ENCODE measurements at places on chromosomes 3 and 15. TPM values are rescaled to one million over a fixed set of nuclear protein-coding genes. Genes with fewer than 3 reads are reported as not detected.

CHAC1 gene
- 9.5 TPM for polyA plus RNA-seq

PRR23A gene
- polyA plus RNA-seq: not detected

MEIS2 gene
- 4.2 TPM for polyA plus RNA-seq

HEG1 gene
- polyA plus RNA-seq: 27.5 TPM

NUSAP1 gene
- polyA plus RNA-seq: 29.6 TPM

NRROS gene
- 5.1 TPM for polyA plus RNA-seq

CACNA2D2 gene
- 4.3 TPM for polyA plus RNA-seq

GRK7 gene
- polyA plus RNA-seq: 0.10 TPM

RTP4 gene
- polyA plus RNA-seq: 0.11 TPM

XCR1 gene
- 0.27 TPM for polyA plus RNA-seq

RLBP1 gene
- 0.28 TPM for polyA plus RNA-seq

TM4SF18 gene
- polyA plus RNA-seq: 10.5 TPM

TGM4 gene
- polyA plus RNA-seq: not detected

GP9 gene
- polyA plus RNA-seq: 0.42 TPM

RTP1 gene
- not detected for polyA plus RNA-seq

FAM81A gene
- 1.4 TPM for polyA plus RNA-seq

TMEM108 gene
- polyA plus RNA-seq: 18.6 TPM

LINGO1 gene
- polyA plus RNA-seq: 6.3 TPM

CCNB2 gene
- polyA plus RNA-seq: 14.1 TPM

C3orf85 gene
- polyA plus RNA-seq: not detected

FANCD2OS gene
- 0.30 TPM for polyA plus RNA-seq

ARID3B gene
- 4.2 TPM for polyA plus RNA-seq

DPPA2 gene
- not detected for polyA plus RNA-seq

THUMPD3 gene
- 32.2 TPM for polyA plus RNA-seq

RBPMS2 gene
- 4.1 TPM for polyA plus RNA-seq

GPR27 gene
- polyA plus RNA-seq: 3.0 TPM

EFCC1 gene
- polyA plus RNA-seq: 1.6 TPM

PLSCR5 gene
- not detected for polyA plus RNA-seq

SI gene
- polyA plus RNA-seq: not detected

SLC22A14 gene
- polyA plus RNA-seq: 0.39 TPM

TRIM42 gene
- polyA plus RNA-seq: not detected

IMPG2 gene
- 1.8 TPM for polyA plus RNA-seq

REC114 gene
- polyA plus RNA-seq: not detected

ACVR2B gene
- polyA plus RNA-seq: 13.6 TPM

All from forelimb muscle (tissue), 1 donor.